ENCODE measurements at places on chromosomes 7 and 10. TPM values are rescaled to one million over a fixed set of nuclear protein-coding genes. Genes with fewer than 3 reads are reported as not detected.

Gene TBC1D12
- total RNA-seq: 5.9 TPM

Gene NPSR1
- total RNA-seq: not detected

Gene TMEM176A
- total RNA-seq: 0.09 TPM

Gene OR2A25
- not detected for total RNA-seq

Gene TWIST1
- total RNA-seq: 2.8 TPM

Gene DGKB
- not detected for total RNA-seq

Gene CAV2
- 168 TPM for total RNA-seq

Gene ZPBP
- not detected for total RNA-seq

Gene COBL
- total RNA-seq: 3.2 TPM

Gene DNAH11
- 0.33 TPM for total RNA-seq

Gene ZP3
- 15.6 TPM for total RNA-seq

Gene ZNF503
- 8.8 TPM for total RNA-seq

Gene PLA2G12B
- total RNA-seq: not detected

Gene LRRC17
- total RNA-seq: not detected

Gene CHAT
- total RNA-seq: not detected

Gene SPDYE5
- total RNA-seq: not detected

Gene IL2RA
- not detected for total RNA-seq

Gene CLCN1
- total RNA-seq: 0.05 TPM

Gene PCDH15
- not detected for total RNA-seq

Gene NODAL
- not detected for total RNA-seq

Gene HOXA3
- total RNA-seq: 6.2 TPM

Gene MEST
- 36.9 TPM for total RNA-seq

Gene PGAM2
- total RNA-seq: not detected

Gene POLR2J2
- 0.23 TPM for total RNA-seq

Gene LRRN3
- 0.02 TPM for total RNA-seq

Gene MUC12
- total RNA-seq: 16.4 TPM

Gene GOLGA7B
- total RNA-seq: 4.2 TPM

Gene OR6B1
- not detected for total RNA-seq

Gene DKK1
- total RNA-seq: 387 TPM

Gene NPY4R2
- total RNA-seq: 11.5 TPM

Gene FAM25A
- not detected for total RNA-seq

Gene MPP7
- total RNA-seq: 0.09 TPM

Gene PCLO
- total RNA-seq: 1.1 TPM

Gene RELN
- 0.04 TPM for total RNA-seq

Gene SMKR1
- 7.8 TPM for total RNA-seq

Gene ZNF25
- total RNA-seq: 2.2 TPM

Gene FAM25C
- total RNA-seq: 1.7 TPM

Gene NXPH1
- total RNA-seq: not detected

Gene ZNF518A
- total RNA-seq: 9.2 TPM

Gene CYP2C18
- not detected for total RNA-seq

Gene NCF1
- total RNA-seq: 0.11 TPM

Gene LLCFC1
- total RNA-seq: not detected

Gene HOXA13
- total RNA-seq: 2.8 TPM

Gene ABCB4
- 0.02 TPM for total RNA-seq

Gene RNF148
- total RNA-seq: not detected

Gene EEPD1
- total RNA-seq: 58.3 TPM

Gene C10orf62
- not detected for total RNA-seq

Gene HKDC1
- total RNA-seq: 9.3 TPM

Gene SPDYE11
- not detected for total RNA-seq

Gene PLCE1
- total RNA-seq: 7.0 TPM

Gene FBXL13
- total RNA-seq: 0.38 TPM

Gene PTER
- total RNA-seq: 18.4 TPM

Gene NACAD
- 0.46 TPM for total RNA-seq

Gene TRDMT1
- 2.6 TPM for total RNA-seq

Gene LIPK
- total RNA-seq: not detected

Gene MALRD1
- not detected for total RNA-seq
